Stomach (tissue), 19 donors: ENCODE measurements at places on chromosomes 13 and 19.

- DNase-seq, result no peak
Measured at GRCh38 chr19:29495901-29496441, 29.8 kb upstream of the VSTM2B start.

DNA sequence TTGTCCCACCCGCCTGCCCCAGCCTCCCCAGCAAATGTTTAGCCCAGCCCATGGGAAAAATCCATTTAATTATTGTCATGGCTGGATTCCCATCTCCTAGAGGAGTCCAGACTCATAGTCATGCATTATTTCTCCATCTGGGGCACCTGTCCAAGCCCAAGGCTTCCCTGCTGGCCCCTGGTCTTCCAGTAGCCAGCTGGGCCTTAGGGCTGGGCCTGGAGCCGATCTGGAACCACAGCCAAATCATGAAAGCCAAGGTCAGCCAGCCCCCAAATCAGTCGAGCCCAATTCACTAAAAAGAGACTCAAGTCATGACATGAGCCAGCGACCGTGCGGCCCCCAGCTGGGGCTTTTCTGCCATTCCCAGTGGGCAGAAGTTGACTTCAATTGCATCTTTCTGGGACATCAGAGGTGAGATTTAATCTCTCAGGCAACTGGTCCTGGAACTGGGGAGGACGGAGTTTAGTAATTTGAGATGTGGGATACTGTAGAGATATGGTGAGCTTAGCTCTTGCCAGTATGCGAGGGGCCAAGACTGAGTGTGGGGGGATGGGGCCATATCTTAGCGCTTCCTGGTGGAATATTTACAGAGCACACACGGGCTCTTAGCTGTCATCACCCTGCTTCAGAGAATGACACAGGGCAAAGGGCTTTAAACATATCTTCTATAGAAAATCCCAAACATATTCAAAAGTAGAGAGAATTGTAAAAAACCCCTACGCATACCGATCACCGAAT is 9.4 kb upstream of the PGLYRP2 start:
- DNase-seq, result no peak

DNA sequence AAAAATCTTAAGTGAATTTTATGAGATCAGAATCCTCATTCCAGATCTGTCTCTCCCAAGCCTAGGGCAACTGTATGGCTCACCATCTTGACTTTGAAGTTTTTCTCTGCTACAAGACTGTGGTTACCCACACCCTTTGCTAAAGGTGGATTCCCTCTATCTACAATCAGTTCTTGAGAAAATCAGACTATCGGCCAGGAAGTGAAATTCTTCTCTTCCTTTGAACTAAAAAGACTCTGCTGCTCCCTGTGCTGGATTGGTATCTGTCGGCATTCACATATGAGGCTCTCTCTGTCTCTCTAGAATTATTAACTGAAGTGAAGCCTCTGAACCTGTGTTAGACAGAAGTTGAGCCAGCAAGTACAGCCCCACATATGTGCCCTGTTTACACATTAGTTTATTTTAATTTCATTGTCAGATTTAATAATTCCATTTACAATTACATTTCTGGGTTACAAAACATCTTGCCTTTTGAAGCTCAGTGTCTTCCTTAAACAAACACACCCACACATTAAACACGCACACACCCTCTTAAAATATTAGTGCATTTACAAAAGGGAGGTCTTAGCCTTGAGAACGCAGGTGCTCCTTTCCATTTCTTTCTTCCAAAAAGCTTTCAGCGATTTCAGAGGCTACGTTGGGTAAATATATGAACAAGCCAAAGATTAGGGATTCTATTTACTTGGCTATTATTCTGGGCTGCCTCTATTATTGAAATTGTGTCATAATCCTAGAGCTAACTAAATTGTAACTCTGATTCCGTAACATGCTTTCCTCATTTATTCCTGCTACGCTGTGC is 145.7 kb downstream of the MIPEP start:
- DNase-seq, result no peak

DNA sequence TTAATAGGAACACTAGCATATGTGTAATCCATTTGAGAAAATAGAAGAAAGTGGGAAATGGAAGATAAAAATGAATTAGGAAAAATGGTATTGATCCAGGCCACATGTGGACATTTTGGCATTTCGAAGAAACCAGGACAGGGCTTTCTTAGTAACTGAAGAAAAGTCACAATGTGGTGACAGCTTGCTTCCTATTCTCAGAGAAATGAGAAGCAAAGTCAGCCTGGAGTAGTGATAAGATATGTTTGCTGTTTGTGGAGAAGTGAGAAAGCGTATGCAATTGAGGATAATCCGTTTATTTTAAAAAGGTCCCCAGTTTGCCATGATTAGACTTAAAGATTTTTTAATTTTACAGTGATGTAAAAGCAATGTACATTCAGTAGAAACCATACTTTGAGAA is 127.9 kb downstream of the SLITRK6 start:
- no peak for DNase-seq

- DNase-seq, result no peak
Measured at GRCh38 chr19:55289117-55289796, 5.5 kb downstream of the BRSK1 start.
